ENCODE measurements at places on chromosomes 13 and 19. TPM values are rescaled to one million over a fixed set of nuclear protein-coding genes. Genes with fewer than 3 reads are reported as not detected.

Gene ZNF320
- 56.3 TPM for total RNA-seq

- DNase-seq = no peak
- no peaks in the 10 kb centered on the region for H3K4me1 ChIP-seq
- H3K4me3 ChIP-seq = no peak overlapping the region
- H3K27me3 ChIP-seq = no peaks in the 10 kb centered on the region
- no peaks in the 10 kb centered on the region for H3K36me3 ChIP-seq
Measured at GRCh38 chr13:26882731-26883130, 122.1 kb upstream of the GPR12 start.

DNA sequence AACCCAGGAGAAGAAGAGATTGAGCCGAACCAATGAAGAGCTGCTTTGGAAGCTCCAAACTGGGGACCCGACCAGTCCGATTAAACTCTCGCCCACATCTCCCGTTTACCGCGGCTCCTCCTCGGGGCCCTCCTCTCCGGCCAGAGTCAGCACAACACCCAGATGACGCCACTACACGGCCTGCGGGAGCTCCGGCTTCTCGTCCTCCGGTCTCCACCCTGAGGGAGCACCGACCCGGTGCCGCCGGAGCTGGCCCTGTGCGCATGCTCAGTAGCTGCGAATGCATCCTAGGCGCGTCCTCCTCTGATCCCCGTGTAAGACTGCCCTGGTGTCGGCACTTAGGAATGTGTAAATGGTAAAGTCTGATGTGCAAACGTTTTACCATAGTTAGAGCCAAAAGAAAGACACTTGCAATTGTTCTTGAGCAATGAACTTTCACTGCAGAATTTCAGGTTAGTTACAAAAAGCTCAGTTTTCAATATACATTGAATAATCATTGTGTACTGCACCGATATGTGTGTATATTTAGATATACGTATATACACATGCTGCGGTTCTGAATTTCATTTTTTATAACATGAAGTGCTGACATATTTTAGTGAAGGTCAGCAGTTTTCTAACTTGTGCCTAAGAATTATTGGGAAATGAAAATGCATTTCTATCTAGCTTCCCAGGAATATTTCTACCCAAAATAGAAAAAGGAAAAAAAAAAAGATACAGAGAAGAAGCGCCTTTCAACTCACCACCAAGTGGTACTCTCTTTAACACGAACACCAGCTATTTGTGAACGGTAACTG lies 92.2 kb downstream of the SLC7A1 start:
- no peaks in the 10 kb centered on the region for H3K27me3 ChIP-seq
- H3K4me1 ChIP-seq = peaks cover under 1% of the 10 kb centered on the region
- H3K27ac ChIP-seq = no peak overlapping the region
- H3K4me3 ChIP-seq = no peak overlapping the region

- no peak overlapping the region for H3K4me3 ChIP-seq
- H3K27ac ChIP-seq = no peak overlapping the region
- DNase-seq = no peak
- peaks cover 7% of the 10 kb centered on the region for H3K4me1 ChIP-seq
- H3K36me3 ChIP-seq = no peaks in the 10 kb centered on the region
- no peaks in the 10 kb centered on the region for H3K27me3 ChIP-seq
Measured at GRCh38 chr19:40274585-40275544, 10.3 kb downstream of the AKT2 start.

- H3K27me3 ChIP-seq = no peaks in the 10 kb centered on the region
- no peak overlapping the region for H3K4me3 ChIP-seq
- no peak for DNase-seq
- H3K4me1 ChIP-seq = no peaks in the 10 kb centered on the region
Measured at GRCh38 chr19:29040951-29041350, 172.0 kb downstream of the UQCRFS1 start.
